ENCODE measurements at places on chromosomes 1 and 21. TPM values are rescaled to one million over a fixed set of nuclear protein-coding genes. Genes with fewer than 3 reads are reported as not detected.

SLAMF6 gene
- not detected for total RNA-seq

CACHD1 gene
- 28.3 TPM for total RNA-seq

CD5L gene
- not detected for total RNA-seq

MRPS21 gene
- 65.0 TPM for total RNA-seq

LCE2A gene
- not detected for total RNA-seq

CLDN17 gene
- not detected for total RNA-seq

DNALI1 gene
- 7.2 TPM for total RNA-seq

YY1AP1 gene
- 42.3 TPM for total RNA-seq
